Foreskin fibroblast (primary cell): ENCODE measurements at places on chromosomes 2 and 18.

DNA sequence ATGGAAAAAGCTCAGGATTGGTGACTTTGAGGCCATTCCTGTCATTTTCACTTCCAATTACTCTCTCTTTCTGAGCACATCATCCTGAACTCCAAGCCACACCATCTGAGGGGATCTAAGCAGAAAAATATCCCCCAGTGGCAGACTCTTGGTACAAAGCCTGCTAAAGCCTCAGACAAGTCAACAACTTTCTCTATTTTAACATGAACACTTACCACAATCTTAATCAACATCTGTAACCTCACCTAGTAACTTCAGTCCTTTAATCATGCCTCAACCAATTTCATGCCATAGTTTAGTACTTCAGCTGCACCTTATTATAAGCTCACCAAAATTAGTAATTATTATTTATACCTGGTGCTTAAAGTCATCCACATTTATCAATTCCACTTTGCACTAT, 128.9 kb downstream of the DTNB start:
- DNase-seq: no peak

- no peak for DNase-seq
Measured at GRCh38 chr2:11304476-11304875, 40.0 kb downstream of the ROCK2 start.

- peak; percentile 29 for DNase-seq
Measured at GRCh38 chr2:161019311-161019710, 140.9 kb upstream of the TANK start.

DNA sequence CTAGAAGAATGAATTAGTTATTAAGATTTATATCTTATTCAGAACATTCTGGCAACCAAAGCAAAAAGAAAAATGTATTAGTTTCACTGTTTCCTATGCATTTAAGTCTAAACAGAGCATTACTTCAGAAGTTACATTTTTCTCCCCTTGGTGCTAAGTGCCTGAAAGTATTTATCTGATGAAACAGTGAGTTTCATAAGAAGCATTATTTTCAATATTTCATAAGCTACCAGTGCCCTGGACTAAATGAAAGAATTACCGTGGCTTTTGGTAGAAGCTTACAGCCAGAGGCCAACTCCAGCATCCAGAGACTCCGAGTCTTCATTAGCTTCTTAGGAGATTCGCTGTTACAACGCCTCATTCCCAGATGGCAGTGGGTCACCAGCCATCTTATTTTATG, 97.6 kb downstream of the LYPD6B start:
- DNase-seq: no peak

GRCh38 chr18:79991494-79991893, 3.1 kb upstream of the TXNL4A start:
- DNase-seq: no peak

DNA sequence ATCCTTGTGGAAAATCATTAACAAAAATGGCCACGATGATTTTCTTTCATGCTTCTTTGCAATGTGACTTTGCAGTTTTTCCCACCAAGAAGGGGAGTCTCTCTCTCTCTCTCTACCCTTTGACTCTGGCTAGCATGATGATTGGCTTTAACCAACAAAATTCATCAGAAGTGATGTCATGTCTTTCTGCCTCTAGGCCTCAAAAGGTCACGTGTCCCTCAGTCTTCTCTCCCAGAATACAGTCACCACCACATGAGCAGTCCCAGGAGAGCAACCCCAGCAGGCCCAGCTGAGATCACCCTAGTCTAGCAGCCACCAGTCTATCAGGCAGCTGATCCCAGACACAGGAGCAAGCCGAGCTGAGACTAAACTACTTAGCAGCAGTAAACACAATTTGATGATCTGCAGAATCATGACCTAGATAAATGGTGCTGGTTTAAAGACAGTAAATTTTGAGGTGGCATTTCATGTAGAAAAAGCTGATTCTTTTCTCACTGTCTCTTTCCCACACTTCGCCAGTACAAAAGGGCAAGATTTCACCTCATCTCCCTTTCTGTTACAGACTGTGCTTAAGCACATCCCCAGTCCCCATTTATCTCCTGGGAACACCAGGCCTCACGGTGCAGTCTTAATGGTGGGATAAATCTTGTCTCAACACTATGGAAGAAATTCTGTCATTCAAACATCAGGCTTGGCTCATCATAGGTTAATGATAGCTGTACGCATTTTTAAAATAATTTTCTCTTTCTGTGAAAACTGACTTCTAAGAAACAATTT, 132.7 kb downstream of the SCG2 start:
- peak; percentile 88 for DNase-seq

DNA sequence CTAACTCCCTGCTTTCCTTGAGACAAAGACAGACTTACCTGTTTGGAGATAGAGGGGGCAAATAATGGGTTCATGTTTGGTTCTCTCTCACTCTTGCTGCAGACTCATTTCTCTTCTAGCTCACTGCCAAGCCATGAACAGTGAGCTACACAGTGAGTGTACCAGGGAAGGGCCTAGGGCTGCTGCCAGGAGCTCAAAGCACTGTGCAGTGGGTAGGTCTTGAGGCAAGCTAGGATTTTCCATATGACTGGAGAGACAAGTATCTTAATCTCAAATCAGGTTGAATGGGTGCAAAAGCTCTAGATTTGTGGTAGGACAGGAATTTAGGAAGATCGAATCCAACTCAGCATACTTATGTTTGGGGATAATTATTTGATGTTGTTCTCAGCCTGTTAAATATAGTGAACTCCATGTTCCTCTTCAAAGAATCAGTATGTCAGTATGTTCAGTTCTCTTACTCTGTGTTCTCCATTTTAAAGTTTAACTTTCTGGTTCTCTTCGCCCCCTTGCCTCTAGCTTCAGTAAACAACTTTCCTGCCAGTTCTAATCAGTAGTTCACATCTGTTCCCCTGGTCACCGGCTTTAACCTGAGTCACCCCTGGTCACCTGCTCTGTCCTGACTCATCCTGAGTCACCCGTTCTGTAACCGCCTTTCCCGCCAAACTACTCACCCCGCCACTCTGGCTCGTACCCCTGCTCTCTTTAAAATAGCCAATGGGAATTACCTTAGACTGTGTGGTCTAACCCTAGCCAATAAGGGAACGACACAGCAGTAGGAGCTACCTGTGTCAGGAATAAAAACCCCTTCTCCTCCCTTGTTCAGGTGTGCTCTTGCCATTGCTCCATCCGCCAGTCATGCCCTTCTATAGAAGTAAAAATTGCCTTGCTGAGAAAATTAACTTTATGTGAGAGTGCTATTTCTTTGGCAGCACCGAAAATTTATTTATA, 21.9 kb downstream of the SLC25A52 start:
- DNase-seq: no peak

- DNase-seq: no peak
Measured at GRCh38 chr2:240559286-240559685, 871 bp upstream of the DUSP28 start.

DNA sequence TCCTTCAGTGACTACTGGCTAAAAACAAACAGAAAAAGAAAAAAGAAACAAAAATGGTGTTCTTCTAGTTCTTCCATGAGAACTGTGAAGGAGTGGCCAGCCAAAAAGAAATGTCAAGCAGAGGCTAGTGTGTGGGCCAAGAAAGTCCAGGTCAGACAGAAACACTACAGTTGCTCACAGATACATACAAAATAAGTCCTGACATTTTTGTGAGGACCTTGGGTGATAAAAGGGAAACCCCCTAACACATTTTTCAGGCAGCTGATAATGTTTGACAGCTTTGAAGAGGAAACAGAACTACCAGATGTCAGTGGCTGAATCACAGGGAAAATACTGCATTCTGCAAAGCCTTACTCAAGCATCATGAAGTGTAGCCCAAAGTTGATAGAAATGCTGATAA, 28.1 kb downstream of the ARHGAP25 start:
- DNase-seq: no peak

GRCh38 chr18:5524660-5525059, 19.1 kb downstream of the EPB41L3 start:
- no peak for DNase-seq

DNA sequence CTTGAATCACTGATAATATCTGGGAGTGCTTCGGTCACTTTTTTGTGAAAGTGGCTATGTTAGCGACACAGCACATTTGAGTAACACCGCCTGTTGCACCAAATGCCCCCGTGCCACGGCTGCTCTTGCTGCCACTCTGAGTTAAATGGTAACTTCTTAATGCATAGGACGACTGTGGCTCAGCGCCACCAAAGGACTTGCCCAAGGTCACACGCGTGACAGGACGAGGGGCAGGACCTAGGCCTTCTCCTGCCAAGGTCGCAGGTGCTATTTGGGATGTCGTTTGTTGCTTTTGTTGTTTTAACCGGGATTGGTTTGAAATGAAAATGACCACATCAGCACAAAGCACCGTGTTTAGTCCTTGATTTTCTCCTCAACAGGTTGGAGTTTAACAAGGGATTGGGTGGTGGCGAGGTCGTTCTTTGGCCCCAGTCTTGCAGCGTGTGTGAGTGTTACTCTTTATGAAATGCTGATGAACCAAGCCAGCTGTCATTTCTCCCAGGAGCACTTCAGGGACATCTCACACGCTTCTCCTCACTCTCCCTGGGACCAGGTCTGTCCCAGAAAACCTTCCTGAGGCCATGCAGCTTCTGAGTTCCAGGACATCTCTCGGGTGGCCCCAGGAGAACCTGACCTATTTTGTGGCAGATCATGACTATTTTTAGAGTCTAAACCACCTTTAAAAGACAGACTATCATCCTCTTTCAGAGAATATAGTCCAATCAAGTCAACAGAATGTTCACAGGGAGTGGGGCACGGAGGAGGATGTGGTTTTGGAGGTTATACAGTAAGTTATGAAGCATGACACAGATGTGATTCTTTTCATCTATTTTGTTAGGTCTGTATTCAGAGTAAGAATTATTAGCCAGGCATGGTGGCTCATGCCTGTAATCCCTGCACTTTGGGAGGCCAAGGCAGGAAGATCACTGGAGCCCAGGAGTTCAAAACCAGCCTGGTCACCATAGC, 49.9 kb downstream of the MTCL1 start:
- DNase-seq: peak; percentile 77

DNA sequence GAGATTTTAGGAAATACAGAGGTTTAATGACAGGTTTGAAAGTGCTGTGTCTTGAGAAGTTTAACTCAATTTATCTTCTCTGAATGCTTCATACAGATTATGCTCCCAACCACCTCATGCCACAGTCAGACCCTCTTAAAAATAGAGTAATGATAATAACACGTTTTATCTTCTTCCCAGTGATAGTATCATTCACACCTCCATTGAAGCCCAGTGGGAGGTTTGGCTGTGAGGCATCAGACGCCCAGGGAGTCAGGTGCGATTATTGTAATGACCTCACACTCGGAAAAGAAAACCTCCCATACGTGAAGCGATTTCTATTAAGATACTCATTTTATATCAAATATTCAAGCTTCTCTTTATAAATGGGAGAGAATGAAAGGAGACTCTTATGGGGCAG, 366.3 kb downstream of the SETBP1 start:
- DNase-seq: no peak

GRCh38 chr2:233745073-233745755, 14.9 kb upstream of the UGT1A1 start:
- no peak for DNase-seq

- DNase-seq: no peak
Measured at GRCh38 chr2:232831496-232831895, 38.6 kb upstream of the SNORC start.

GRCh38 chr2:124161542-124161941, 136.5 kb downstream of the CNTNAP5 start:
- no peak for DNase-seq

DNA sequence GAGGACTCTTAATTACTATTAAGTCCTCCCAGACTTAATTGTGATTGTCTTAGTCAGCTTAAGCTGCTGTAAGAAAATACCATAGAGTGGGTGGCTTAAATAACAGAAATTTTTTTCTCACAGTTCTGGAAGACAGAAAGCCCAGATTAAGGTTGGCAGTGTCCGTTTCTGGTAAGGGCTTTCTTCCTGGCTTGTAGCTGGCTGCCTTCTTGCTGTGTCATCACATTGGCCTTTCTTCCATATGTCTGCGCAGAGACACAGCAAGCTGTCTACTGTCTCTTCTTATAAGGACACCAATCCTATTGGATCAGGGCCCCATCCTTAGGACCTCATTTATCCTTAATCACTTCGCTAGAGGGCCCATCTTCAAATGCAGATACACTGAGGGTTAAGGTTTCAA, 38.5 kb downstream of the ASXL3 start:
- no peak for DNase-seq

- peak; percentile 83 for DNase-seq
Measured at GRCh38 chr18:21115519-21116411, 4.2 kb upstream of the ROCK1 start.

- peak; percentile 89 for DNase-seq
Measured at GRCh38 chr2:201466050-201466675, 14.6 kb downstream of the STRADB start.

GRCh38 chr2:24577481-24577880, 86.4 kb downstream of the NCOA1 start:
- DNase-seq: no peak

GRCh38 chr2:99171377-99172140, 9.3 kb downstream of the MITD1 start:
- no peak for DNase-seq

GRCh38 chr2:237934186-237934585, 32.6 kb upstream of the UBE2F start:
- DNase-seq: no peak

- DNase-seq: no peak
Measured at GRCh38 chr18:9193031-9193430, 56.5 kb downstream of the ANKRD12 start.

- DNase-seq: no peak
Measured at GRCh38 chr2:64649013-64649484, 4.7 kb downstream of the SERTAD2 start.

GRCh38 chr2:118535171-118535817, 312.2 kb downstream of the EN1 start:
- no peak for DNase-seq

GRCh38 chr18:11541179-11541578, 68.2 kb upstream of the SLC35G4 start:
- no peak for DNase-seq

GRCh38 chr2:145715601-145716000, 1195.7 kb upstream of the ZEB2 start:
- DNase-seq: peak; percentile 23

DNA sequence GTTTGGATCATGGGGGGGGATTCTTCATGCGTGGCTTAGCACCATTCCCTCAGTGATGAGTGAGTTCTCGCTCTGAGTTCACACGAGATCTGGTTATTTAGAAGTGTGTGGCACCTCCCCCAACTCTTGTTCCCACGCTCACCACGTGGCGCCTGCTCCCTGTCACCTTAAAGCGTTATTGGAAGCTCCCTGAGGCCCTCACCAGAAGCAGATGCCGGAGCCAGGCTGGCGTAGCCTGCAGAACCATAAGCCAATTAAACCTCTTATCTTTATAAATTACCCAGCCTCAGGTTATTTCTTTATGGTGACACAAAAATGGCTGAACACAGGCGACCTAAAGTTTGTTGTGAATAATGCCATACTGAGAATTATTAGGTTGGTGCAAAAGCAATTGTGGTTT, 10.5 kb upstream of the MTCL1 start:
- no peak for DNase-seq

DNA sequence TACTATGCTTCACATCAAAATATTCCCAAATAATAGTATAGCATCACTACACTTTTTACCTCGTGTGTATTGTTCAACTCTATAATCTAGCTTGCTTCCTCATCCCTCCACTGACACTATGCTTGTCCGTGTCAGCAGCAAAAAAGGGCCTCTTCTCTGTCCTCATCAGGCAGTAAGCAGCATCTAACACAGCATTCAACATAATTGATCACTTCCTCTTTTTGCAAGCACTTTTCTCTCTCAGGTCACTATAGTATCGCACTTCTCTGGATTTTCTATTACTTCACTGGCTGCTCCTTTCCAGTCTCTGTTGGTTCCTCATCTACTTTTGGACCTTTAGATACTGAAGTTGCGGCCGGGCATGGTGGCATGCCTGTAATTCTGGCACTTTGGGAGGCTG, 64.9 kb upstream of the ZSWIM2 start:
- DNase-seq: no peak
